NCI-H524 treated with DMSO at 0.1 percent for 48 hours (cell line): ENCODE measurements at places on chromosomes 3 and 15.

GRCh38 chr15:31335989-31336592 lies 9.5 kb downstream of the KLF13 start:
- no peak for DNase-seq

- DNase-seq, result no peak
These were observed 5.2 kb downstream of the NUSAP1 start for GRCh38 chr15:41337631-41338522.

GRCh38 chr3:73315706-73316105 lies 254.2 kb downstream of the EBLN2 start:
- DNase-seq, result no peak

DNA sequence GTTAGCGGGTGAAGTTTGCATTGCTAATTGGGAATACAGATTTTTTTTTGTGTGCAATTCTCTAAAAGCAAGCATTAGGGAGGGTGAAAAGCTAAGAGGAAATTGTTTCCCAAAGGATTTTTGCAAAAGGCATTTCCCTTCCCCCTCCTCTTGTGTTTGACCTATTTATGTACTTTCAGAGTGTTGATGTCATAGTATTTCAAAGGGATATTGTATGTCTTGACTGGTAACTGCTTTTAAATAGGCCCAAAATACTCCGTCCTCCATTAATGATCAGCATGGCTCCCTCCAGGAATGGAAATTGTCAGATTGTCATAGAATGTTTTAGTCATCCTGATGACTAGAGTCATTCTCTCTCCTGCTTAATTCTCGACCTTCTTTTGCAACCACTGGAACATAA lies 32.4 kb downstream of the TRIM71 start:
- no peak for DNase-seq

DNA sequence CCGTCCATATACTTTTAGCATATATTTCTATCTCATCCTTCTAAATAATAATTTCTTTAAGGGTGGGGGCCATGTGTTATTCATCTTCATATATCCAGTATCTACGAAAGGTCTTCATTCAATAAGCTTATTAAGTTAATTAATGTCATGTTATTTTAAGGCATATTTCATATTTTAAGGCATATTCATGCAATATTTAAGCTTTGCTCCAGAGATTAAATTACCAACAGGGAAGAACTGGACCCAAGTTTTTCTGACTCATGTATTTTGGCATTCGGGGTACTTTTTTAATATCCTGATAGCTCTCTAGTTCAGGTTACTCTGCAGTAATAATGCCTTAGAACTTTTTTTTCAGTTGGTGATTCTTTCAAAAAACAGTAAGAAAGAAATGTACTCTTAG lies 27.4 kb downstream of the PHC3 start:
- no peak for DNase-seq

DNA sequence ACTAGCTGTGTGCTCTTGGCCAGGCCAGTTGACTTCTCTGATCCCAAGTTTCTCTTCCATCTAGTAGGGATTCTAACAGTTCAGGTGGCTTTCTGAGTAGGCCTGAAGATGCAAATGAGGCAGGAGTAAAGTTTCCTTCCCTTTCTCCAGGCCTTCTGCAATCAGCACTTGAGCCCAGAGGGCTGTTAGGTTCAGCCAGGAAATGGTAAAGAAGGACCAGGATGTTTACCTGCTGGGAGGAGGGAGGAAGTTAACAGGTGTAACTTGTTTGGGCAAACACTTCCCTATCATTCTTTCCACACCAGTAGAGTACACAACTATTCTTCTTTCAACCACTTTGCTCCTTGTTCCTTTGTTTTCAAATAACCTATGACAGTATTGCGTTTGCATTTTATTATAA lies 13.3 kb upstream of the TNFSF10 start:
- no peak for DNase-seq

DNA sequence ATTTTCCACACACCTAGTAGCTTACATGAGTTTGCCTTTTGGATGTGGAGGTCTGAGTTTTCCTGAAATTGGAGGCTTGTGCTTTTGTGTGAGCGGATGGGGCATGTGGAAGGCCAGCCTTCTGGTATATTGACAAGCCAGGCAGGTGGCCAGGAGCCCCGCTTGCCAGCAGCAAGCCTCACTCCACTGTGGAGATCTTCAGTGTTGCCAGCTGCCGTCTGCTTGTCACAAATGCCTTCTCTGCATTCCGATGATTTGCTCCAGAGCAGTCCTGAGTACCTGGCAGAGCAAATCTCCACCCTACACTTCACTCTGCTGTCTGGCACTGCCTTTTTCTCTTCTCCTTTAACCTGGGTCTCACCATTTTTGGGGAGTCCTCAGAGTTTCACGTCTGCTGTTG lies 29.1 kb upstream of the CHST2 start:
- peak; percentile 70 for DNase-seq

- DNase-seq, result no peak
These were observed 4.5 kb downstream of the MYD88 start for GRCh38 chr3:38142959-38143358.

GRCh38 chr3:27721717-27722564 lies at the start of gene EOMES:
TSS of gene EOMES (minus strand) at chr3:27722323. CDS start at chr3:27722294, 29 bp downstream.
- DNase-seq, result peak; percentile 58

- no peak for DNase-seq
These were observed 57.9 kb downstream of the RASA2 start for GRCh38 chr3:141544697-141545096.

GRCh38 chr3:73115806-73116205 lies 54.3 kb downstream of the EBLN2 start:
- no peak for DNase-seq

DNA sequence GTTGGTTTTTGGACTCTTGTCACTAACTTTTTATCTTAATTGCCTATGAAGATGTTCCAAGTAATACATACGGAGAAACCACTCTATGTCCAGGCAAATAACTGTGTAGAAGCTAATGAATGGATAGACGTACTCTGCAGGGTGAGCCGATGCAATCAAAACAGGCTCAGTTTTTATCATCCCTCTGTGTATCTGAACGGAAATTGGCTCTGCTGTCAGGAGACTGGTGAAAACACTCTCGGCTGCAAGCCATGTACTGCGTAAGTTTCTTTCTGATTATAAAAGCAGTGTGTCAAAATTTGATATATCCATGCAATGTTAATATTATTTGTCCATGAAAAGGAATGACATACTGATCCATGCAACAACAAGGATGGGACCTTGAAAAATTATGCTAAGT lies 121.6 kb downstream of the RASA2 start:
- no peak for DNase-seq

- no peak for DNase-seq
These were observed 114.1 kb upstream of the LMCD1 start for GRCh38 chr3:8387571-8387970.

DNA sequence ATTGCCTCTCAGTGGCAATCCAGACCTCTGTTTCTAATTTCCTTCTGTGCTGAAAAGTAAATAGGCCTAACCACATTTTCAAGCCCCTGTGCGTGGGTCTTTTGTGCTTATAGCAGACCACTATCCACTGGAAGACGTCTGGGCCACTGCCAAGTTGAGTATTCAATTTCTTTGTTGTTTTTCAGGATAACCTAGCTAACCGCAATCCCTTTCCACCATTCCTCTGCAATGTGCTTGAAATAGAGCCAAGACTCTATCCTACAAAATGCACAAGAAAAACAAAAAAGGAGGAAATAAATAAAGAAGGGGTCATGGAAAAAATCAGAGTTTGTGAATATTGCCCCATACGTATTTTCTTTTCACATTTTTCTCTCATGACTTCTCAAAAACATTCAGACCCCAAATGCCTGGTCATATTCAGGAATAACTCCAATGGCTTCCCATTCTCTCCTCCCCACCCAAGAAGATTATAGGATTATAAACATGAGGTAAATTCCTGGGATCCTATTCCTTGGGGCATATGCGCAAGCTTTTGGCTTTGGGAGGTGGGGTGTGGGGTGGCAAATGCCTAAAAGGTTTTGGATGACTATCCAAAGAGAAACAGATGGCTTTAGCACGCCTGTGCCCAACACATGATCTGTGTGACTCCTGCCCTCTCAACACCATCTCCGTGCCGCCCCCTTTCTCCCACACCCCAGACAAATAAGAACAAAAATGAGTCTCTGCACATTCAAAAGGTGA lies 217.9 kb upstream of the THBS1 start:
- DNase-seq, result peak; percentile 94

DNA sequence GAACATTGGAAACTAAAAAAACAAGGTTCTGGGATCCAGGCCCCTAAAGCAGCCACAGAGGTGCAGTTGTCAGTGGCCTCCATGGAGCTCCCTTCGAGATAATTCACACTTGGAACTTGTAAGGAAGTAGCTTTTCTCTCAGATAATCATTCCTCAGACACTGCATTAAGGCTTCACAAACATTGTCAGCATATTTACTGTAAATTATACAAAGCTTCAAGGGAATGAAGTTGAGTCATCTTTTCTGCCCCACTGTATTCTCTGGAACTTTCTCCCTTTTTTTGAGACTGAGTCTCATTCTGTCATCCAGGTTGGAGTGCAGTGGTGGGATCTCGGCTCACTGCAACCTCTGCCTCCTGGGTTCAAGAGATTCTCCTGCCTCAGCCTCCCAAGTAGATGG lies 7.1 kb downstream of the BLOC1S6 start:
- DNase-seq, result no peak

DNA sequence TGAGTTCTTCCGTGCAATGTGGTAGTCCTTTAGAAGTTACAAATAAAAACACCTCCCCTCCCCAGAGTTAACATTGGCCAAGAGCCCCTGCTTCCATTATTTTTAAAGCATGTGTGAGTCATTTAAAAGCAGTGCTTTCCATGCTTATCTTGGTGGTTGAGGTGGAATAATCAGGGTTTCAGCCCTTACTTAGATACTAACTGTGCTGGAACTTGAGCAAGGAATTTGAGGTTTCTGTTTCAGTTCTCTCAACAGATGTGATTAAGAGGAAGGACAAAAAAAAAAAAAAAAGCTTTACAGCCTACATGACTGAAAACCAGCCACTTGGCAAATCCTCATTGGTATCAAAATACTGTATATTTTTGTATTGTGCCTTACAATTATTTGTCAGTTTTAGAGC lies 64.5 kb downstream of the CGNL1 start:
- no peak for DNase-seq

DNA sequence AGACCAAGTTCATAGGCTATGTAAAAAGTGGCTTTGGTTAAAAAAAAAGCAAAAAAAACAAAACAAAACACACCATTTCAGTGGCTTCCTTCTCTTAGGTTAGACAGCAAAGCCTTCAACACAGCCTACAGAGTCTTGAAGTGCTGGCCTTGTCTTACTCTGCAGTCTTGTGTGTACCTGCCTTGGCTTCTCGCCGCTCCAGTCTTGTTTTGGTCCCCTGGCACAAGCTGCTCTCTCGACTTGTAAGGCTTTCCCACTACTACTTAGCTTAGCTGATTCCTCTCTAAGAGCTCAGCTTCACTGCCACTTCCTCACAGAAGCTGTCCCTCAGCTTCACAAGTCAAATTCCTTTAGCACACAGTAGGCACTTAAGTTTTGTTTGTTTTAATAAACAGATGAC lies 63.0 kb downstream of the ST3GAL6 start:
- DNase-seq, result no peak

DNA sequence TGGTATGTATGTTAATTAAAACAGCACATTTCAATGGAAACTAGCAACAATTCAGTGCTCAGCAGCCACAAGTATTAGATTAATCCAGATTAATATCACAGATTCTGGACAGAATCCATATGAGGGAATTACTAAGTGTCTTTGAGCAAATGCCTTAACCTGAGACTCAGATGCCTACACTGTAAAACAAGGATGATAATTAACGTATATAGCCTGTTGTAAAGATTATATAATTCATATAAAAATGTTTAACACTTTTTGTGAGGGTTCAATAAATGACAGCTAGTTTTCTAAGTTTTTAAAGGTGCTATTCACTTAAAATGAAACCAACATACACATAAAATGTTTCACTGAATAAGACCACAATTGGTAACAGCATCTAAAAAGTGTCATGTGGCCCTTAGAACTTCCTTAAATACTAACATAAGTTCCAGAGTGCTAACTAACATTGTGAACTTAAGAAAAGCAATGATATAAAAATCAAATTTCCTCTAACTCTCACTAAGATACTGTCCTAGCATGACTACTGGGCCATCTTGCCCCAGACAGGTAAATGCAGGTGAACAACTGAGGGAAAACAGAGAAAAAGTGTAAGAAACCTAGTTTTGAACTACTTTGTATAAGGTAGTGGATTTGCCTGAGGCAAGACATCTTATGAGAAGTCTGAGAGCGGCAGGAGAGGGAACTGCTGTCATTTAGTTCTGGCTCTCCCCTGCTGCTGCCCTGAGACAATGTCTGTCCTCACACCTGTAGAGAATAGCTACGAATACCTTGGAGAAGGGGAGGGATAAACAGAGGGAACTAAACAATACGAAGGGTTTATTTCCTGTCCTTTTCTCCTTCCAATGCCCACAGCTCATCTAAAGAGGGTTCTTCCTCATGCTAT lies 151.3 kb downstream of the ADAM10 start:
- DNase-seq, result no peak

- DNase-seq, result no peak
These were observed 52.8 kb downstream of the MGA start for GRCh38 chr15:41713047-41713446.

- DNase-seq, result no peak
These were observed 2.8 kb upstream of the FAM131A start for GRCh38 chr3:184334470-184335158.

DNA sequence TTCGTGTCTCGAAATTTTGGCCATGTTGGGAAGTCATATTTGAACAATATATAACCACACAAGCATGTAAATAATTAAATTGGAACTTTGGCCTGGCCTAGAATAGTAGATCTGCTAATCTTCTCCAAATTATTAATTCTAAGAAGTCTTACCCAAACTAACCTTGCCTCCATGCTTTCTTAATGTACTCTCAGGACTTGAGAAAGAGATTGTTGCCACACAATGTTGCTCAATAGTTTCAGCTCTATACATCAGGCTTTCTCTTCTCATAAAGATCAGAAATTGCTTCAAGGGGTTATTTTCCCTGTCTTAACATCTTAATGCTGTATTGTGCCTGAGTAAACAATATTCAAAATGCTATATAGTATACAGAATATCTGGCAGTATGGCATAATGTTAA lies 202.7 kb upstream of the LRIG1 start:
- no peak for DNase-seq

DNA sequence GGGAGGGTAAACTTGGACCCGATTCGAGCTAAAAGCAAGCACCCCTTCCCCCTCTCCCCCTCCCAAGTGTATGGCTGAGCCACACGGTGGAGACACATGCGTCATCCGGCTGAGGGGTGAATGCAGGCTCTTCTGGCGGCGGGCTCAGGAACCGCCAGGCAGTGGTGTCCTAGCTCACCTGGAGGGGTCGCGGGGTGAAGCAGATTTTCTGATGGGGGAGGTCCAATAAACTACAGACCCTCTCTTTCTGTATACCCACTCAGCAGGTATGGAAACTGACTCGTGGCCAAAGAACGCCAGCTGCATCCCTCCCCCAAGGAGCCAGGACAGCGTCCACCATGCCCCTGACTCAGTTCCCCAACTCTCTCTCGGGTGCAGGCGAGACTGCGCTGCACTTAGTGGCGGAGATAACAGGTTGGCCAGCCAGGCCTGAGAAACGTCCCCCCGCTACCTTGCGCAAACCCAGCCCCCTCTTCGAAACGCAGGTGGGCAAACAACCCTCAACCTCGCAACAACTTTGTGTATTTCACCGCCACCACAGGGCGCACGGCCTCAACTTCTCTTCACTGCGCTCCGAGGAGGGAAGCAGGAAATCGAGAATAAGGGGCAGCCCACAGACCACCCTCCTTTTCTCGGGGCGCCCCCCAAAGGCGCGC lies 1.3 kb downstream of the MAGI1 start:
- peak; percentile 1 for DNase-seq
